ENCODE measurements at places on chromosomes 6 and 20. TPM values are rescaled to one million over a fixed set of nuclear protein-coding genes. Genes with fewer than 3 reads are reported as not detected.

MTO1 gene
- 42.5 TPM for total RNA-seq

- DNase-seq, result no peak
Observed at GRCh38 chr6:153425536-153425935, 294.5 kb upstream of the RGS17 start.

- peak; percentile 43 for DNase-seq
Observed at GRCh38 chr20:51801122-51801822, 1.0 kb downstream of the SALL4 start.

DNA sequence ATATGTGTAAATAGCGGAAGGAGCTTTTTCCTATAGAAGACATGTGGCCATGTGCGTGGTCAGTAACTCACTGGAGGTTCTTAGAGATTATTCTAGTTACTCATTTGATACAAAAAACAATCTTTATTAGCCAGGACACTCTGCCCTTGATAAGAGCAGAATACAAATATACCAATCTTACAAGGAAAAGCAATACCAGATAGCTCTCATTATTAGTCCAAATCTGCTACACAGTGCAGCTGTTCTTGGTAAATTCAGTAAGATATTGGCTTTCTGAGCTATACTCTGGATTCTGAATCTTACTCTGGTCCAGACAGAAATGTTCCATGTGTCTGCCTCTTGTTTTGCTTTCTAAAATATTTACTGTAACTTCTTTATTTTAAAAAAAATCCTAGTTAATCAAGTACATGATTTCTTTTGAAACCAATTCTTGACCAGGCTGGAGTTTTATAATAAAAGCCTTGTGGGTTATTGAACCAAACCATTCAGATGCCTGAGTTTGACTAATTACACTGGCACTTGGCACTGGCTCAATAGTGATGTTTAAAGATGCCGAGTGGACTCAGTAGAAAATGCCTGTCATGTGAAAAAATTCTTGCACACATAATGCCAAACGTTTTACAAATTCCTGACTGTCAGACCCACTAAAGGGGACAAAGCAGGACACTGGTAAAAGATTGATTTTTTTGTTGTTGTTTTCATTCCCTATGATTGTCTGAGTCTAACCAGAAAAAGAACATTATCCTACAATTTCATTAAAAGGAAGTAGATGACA is 242.8 kb upstream of the TCF21 start:
- DNase-seq, result no peak

- DNase-seq, result no peak
Observed at GRCh38 chr6:158031381-158032353, 50.0 kb downstream of the SYNJ2 start.

DNA sequence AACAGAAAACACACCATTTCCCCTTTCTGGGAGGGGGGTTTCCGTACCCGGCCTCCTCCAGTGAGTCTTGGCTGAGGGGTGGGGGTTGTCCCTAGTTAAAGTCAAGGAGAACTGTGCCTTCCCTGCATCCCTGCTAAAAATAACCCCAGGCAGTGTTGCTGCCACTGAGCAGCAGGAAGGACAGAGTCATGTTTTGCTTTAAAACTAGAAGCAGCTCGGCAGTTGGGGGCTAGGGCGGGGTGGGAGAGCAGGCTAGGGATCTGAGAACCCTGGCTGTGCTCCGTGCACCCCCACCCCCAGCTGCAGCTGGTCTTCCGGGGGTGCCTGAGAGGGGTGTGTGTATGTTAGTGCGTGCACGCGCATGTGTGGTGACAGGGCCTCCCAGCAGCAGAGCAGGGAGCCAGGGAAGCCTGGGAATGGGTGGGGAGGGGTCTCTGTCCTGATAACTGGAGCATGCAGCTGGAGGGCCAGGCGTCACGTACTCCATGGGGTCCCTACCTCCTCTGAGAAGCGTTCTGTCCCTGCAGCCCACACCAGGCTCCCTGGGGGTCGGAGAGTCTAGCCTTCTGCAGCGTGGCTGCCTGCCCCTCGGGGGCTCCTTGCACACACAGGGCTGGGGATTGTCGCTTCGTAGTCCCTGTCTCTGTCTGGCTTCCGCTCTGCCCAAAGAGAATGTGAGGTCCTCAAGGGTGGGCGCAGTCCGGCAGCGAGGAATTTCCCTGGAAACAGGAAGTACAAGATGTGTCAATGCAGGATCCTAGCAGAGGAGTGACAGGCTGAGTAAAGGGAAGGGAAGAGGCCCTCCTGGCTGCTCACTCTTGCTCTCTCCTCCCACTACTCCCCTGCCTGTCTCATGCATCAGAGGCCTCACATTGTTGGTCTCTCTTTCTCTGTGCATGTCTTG is 16.8 kb upstream of the ARMC12 start:
- DNase-seq, result no peak

LZTS3 gene
- 10.1 TPM for total RNA-seq

DNA sequence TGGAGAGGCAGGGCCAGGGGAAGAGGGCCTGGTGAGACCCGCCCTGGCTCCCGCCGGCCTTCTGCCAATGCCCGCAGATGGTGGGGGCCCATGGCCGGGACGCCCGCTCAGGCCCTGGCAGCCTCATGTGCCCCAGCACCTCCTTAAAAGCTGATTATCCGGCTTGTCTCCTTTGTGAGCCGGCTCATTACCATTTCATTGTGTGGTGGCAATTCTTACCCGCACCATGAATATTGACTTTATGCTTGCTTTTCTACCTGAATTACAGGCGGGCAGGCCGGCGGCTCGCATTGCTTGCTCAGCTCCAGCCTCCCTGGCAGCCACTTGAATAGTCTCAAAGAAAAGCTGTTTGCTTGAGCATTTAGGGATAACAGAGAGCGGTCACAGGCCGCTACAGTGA is 120.0 kb upstream of the JAG1 start:
- DNase-seq, result no peak

- no peak for DNase-seq
Observed at GRCh38 chr20:43825581-43825980, 89.1 kb upstream of the TOX2 start.

DNA sequence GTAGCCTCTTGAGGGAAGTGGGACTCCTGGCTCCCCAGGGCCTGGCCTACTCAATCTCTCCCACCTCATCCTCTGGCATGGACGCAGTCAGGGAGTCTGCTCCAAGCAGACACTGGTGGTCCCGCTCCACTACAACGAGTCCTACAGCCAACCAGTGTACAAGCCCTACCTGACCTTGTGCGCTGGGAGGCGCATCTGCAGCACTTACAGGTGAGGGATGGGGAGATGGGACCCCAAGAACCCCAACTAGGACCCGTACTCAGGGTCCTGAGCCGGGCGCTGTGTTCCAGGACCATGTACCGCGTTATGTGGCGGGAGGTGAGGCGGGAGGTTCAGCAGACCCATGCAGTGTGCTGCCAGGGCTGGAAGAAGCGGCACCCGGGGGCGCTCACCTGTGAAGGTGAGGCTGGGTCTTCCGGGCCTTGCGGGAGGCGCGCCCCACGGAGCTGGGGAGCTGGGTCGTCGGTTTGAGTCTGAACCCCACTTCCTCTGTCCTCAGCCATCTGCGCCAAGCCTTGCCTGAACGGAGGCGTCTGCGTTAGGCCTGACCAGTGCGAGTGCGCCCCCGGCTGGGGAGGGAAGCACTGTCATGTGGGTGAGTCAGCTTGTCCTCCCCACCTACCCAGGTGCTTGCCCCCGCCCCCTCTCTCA is 2.1 kb downstream of the EGFL8 start:
- DNase-seq, result no peak

UBE3D gene
- 6.5 TPM for total RNA-seq

GRCh38 chr6:37570482-37571133 is 70.9 kb upstream of the CCDC167 start:
- no peak for DNase-seq

DNA sequence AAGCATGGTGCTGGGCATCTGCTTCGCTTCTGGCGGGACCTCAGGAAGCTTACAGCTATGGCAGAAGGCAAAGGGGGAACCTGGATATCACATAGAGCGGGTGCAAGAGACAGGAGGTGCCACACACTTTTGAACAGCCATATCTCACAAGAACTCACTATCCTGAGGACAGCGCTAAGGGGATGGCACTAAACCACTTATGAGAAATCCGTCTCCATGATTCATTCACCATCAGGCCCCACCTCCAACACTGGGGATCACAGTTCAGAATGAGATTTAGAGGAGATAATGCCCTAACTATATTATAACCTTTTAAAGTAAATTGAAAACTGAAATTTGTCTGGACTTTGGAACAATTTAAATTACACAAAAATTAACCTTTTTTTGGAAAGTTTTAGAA is 37.8 kb upstream of the SUMO4 start:
- no peak for DNase-seq

HCRTR2 gene
- total RNA-seq, result not detected

PERP gene
- 95.5 TPM for total RNA-seq

SAMD3 gene
- 1.9 TPM for total RNA-seq

- DNase-seq, result no peak
Observed at GRCh38 chr20:20953738-20954618, 152.2 kb downstream of the LINC00237 start.

DNA sequence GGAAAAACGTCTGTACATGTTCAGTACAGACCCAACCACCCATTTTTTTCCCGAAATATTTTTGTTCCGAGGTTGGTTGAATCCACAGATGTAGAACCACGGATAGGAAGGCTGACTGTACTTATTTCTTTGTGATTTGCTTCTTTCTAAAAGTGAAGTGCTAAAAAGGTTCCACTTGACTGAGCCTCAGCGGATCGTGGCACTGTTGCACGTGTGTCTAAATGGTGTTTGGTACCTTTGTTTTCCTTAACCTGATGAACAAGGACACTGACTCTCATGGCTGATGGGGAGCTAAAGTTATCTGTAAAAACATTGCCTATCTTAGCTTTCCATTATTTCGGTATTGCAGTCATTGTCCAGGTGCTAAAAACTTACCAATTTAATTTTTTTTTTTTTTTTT is 6.2 kb downstream of the BPHL start:
- no peak for DNase-seq

EXOC2 gene
- total RNA-seq, result 23.6 TPM

DNA sequence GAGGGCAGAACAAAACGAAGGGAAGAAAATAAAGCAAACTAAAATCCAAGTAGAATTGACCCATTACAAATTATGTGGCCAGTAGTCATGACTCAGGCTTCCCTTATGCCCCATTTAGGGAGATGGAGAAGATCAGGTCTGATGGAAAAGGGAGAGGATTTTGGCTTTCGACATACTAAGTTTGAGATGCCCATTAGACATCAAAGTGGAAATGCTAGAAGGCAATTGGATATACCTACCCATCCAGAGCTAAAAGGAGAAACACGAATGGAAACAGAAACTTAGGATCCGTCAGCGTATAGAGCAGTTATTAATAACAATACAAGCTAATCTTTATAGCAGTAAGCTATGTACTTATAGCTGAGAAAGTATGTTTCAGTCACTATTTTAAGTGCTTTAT is 4.8 kb downstream of the TRPC4AP start:
- DNase-seq, result no peak

- no peak for DNase-seq
Observed at GRCh38 chr6:30411515-30412207, 66.7 kb downstream of the RPP21 start.

- no peak for DNase-seq
Observed at GRCh38 chr6:110055387-110055735, 77.2 kb downstream of the GPR6 start.

DNA sequence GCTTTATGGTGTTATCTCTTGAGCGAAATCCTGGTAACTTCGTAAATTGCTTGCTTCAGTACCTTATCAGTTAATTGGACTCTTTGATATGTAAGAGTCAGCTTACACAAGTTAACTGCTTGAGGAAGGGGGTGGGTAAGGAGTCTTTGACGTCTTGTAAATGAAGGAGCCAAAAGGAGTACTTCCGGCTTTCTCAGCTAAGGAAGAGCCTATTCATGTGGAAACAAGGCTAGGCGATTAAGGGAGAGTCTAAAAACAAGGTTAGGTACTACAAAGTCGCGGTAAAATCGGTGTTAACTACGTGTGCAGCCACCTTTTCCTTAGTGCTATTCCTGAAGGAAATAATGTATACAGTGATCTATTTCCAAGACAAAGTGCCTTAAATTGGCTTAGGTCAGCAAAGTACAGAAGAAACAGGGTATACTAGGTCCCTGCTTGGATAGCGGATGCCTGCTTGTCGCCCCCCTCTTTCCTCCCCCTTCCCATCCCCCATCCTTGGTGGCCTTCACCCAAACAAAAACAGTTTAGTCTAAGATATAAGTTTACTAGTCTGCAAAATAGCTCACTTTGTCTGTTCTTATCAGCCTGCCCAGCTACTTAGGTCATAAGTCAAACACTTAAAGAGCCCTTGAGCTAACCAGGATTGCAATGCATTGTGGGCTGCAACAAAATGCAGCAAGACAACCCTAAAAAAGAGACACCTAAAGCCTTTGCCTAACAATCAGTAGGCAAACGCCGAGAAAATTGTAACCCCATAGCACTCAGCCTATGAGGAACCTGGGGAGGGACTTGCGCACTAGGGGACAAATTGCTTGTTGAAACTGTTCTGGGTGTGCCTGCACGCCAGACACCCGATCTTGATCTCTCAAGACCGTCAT is 147.3 kb downstream of the TRIM27 start:
- no peak for DNase-seq

DNA sequence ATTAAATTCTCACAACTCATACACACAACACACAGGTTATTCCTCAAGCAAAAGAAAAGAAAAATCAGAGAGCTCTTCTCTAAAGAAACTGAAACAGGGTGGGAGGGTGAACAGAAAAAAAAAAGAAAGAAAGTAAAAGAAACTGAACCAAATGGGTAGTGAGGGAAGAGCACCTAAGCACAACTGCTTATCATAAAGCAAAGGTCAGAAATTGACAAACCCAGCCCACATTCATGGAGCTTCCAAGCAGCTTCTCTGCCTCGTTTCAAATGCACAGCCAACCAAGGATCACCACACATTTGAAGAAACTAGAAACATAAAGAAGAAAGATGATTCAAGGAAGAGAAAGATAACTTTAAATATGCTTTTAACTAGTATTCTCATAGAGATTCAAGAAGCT is 90.5 kb downstream of the RNGTT start:
- DNase-seq, result no peak

DNA sequence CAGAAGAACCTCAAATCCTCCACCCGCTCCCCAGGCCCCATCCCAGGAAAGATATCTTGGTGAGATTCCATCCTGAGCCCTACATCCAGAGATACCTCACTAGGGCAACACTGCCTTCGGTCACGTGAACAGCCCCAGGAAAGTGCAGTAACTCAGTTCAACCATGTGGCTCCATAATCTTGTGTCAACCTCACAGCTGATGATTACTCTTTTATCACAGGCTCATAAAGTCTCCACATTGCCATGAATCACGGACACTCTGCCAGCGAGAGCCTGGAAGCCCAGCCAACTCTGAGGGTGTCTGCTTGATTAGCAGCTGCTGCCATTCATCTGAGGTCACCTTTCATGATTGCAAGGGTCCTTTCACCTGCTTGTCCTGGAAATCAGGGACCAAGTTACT is 175.8 kb upstream of the LRFN2 start:
- no peak for DNase-seq

All from ureter (tissue), 1 donor.